DMS53 (cell line): ENCODE measurements at places on chromosomes 1 and 21.
A peak's percentile ranks its signal among the peaks of the same experiment; 100 is the strongest.

- no peak for DNase-seq
These were observed 174.5 kb downstream of the PLPPR4 start for GRCh38 chr1:99438656-99439230.

DNA sequence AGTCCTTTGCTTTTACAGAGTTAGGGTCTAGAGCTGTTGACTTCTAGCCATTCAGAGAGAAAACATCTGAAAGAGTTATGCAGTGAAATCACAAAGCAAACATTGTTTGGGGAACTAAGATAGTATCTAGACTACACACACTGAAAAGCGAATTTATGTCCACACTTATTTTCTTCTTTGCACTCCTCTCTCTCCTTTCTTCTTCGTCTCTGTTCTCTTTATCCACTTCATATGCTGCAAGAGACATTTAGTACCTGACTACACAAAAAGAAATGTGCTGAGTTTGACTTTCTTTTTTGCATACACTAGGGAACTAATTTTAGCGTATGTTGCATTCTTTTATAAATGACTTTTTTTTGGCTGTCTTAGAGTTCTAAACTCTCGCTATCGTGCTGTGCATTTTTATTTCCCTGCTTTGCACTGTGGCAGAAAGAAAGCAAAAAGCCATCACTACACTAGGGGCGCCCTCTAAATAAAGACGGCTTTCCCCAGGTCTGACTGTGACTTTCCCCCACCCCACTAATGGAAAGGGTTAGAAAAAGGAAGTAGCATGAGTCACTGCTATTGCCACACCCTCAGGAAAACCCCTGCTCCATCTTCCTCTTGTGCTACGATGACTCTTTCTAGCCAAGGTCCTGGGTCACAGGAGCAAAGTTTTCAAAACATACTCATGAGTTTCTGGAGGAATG, 65.7 kb downstream of the MAP3K7CL start:
- peak; percentile 66 for DNase-seq

DNA sequence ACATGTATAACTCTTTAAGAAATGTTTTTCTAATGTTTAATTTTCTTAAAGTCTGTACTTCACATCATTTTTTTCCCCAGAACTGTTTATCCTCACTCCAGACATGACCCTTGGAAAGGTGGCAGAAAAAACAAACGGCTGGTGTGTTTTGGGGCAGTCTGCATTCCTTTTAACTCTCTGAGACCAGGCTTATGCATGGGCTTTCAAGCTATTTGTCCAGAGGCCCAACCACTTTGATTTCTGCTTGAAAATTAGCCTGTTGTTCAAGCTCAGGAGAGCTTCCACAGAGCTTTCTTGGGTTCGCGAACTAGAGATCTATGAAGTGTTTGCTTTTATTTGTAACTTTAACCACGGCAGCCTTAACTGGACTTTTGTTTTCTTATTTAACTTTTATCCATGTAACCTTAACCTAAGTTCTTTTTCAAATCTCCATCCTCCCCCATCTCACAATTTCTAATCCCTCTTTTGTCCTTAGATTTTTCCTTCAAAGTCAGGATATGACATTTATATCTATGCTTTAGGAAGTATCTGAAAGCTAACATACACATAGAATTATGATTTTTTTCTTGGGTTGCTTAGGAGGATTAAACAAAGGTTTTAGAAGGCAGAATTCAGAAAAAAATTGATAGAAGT, 111.8 kb downstream of the FGGY start:
- no peak for DNase-seq

DNA sequence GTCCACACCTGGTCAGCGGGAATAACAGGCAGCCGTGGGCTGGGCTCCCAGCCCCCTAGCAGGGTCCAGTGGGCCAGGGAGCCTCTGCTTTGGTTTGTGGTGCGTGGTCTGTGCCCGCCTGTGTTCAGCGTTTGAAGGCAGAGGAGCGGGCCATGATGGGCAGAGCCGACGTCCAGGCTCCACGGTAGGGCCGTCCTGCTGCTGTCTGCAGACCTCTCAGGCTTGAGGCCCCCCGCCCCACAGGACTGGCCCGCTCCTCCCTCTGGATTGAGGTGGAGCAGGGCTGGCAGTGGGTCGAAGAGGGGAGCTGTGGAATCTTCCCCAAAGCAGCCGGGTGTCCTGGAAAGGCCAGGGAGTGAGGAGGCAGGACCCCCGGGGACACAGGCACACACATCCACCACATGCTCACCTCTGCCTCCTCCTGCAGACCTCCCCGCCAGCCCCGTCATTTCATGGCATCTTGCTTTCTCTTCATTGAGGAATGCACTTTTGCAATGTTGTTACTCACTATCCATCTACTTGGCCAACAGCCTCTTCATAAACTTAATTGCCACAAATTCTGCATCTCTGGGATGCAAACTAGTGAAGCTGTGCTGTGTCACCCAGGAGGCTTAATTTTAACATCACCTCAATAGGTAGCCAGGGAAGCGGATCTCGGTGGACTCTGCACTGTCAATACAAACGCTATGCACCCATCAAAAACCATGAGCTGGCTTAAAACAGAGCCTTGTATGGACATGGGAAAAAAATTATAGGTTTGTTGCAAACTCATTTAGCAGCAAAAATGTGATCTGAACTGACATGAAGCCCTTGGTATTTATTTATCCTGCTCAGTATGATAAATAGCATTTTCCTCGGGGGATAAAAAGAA, 85.9 kb downstream of the PDE9A start:
- no peak for DNase-seq

DNA sequence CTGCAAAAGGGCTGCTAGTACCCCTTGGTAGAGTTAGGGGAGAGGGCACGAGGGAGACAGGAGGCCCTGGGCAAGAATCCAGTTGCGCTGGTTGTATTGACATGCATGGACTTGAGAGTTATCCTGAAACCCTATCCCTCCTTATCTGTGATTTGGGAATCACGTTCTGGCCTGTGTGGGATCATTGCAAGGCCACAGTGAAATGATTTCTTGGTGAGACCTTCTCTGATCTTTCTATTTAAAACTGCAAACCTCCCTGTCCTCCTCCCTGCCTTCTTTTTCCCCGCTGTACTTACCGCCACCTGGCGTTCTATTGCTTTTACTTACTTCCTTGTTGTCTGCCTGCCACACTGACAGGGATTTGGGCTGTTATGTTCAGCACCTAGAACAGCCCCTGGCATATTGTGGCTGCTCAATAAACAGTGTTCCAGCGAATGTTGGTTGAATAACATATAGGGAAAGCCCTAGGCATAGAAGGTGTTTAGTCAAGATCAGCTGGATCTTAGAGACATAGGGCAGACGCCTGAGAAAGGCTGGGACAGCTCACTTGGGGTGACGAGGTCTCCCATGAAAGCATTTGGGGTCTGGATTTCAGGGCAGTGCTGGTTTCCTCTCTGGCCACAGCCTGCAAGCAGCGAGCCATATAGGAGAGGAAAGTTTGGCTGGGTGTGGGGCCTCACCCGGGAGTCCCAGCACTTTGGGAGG, 25.6 kb downstream of the ALPL start:
- peak; percentile 77 for DNase-seq

DNA sequence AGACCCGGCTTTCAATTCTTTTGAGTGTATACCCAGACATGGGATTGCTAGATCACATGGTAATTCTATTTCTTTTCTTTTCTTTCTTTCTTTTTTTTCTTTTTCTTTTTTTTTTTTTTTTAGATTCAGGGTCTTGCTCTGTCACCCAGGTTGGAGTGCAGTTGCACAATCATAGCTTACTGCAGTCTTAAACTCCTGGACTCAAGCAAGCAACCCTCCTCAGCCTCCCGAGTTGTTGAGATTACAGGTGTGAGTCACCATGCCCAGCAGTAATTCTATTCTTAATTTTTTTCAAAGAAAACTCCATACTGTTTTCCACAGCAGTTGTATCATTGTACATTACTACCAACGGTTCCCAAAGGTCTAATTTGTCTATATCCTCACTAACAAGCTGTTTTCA, 13.5 kb upstream of the RNF186 start:
- no peak for DNase-seq

GRCh38 chr1:17440827-17441168, 1.3 kb upstream of the RCC2 start:
- no peak for DNase-seq
